ENCODE measurements at places on chromosomes 7 and 10.

DNA sequence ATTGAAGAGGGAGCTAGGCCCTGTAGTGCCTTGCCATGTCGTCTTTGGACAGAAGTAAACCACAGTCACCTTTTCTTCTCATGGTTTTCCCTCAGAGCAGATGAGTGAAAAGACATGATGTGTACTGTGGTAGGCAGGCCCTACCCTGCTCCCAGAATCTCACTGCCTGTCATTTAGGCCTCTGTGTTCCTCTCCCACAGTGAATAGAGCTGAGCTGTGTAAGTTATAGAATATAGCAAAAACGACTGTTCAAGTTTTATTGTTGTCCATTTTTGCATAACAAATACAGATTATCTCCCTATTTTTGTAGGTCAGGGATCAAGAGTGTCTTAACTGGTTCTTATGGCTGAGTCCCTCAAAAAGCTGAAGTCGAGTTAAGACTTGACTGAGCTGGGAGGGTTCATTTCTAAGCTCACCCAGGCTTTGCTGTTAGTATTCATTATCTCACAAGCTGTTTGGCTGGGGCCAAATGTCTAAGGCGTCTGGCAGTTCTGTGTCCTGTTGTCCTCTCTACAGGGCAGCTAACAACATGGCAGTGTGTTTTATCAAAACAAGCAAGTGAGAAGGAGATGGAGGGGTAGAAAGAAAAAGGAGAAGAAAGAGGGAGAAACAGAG lies 780.9 kb upstream of the POM121L12 start:
- no peak for DNase-seq

- no peak for DNase-seq
These were observed 426.6 kb downstream of the PLXNA4 start for GRCh38 chr7:132149436-132150304.

DNA sequence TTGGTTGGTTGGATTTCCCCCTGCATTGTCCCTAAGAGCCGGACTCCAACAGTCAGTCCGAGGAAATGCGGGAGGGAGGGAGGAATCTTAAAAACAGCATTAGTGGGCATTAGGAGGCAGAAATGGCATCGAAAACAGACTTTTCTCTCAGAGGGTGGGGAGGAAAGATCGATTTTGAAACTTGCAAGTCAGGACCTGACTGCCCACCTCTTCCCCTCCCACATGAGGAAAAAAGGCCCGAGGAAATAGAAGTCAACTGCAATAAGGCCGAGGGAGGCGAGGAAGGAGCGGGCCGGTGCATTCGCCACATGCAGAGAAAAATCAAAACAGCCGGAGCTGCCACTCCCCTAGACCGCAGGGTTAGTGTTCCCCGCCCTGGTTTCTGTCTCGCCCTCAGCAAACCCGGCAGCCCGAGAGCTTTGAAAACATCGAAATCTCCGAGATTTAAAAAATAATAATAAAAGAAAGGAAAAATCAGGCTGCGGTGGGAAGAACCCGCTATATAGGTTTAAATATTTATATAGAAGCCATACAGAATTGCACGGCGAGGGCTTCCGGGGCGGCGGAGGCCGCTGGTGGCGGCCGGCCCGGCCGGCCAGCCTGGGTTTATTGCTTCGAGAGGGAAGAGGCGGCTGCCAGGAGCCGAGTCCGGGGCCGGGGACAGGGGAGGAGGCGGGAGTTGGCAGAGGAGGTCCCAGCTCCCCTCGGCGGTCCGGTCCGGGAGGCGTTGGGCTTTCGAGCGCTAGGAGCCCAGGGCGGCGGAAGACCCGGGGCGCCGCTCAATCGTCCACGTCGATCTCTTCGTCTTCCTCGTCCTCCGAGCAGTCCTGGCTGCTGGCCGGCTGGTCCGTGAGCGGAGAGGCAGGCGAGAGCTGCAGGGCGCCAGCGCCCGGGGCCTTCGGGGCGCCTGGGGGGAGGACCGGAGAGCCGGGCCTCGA lies 2.5 kb downstream of the LBX1 start:
- no peak for DNase-seq

DNA sequence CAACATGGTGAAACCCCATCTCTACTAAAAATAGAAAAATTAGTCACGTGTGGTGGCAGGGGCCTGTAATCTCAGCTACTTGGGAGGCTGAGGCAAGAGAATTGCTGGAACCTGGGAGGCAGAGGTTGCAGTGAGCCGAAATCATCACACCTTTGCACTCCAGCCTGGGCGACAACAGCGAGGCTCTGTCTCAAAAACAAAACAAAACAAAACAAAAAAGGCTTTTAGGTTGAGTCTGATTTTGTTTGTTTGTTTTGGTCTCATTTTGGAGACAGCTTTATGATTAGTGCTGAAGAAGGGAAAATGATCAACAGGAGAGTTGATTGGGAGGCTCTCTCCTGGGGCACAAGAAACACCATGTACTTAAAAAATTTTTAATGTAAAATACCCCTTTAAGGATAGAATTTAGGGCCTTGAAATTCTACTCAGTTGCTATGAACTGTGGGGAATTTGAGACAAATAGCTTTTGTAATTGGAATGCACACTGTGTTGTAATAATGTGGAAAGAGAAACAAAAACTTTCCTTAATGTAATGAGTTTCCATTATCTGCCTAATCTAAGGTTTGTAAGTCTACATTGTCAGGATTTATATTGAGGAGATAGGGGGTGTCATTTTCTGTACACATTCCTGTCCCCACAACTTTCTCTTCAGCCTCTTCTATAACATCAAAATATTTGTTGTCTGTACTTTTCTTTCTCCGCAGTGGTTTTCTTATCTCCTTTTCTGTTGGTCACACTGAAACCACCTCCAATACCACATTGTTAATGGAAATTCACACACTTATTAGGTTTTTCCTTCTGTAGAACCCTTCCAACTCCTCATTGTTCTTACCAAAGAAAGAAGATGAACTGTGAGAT lies 41.3 kb downstream of the ARID5B start:
- no peak for DNase-seq

- no peak for DNase-seq
These were observed 48.5 kb upstream of the KCNMA1 start for GRCh38 chr10:77686096-77686495.

- DNase-seq, result no peak
These were observed 86.2 kb upstream of the ANLN start for GRCh38 chr7:36303202-36304098.

DNA sequence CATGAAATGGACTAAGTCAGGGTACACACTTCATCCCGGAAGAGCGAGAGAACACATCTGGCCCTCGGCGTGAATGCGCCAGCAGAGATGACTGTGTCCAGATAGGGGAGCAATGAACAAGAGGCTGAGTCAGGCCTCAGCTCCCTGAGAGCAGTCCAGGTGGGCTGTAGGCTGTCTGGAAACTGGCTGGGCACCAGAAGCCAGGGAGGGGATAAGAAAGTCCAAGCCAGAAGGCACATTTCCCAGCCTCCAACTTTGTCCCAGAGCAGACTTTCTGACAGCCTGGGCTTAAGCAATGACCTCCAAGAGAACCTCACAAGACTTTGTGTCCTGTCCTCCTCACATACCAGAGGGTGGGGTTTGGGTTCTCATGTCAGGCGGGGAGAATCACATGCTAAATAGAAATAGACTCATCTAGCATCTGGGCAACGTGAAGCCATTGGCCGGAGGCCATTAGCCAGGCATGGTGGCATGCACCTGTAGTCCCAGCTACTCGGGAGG lies 157.2 kb downstream of the ARHGAP12 start:
- no peak for DNase-seq
